Hematopoietic multipotent progenitor cell treated with erythropoietin and hydrocortisone succinate and interleukin-3 and kit ligand, for 8 days (in vitro differentiated cells): ENCODE measurements at places on chromosomes 4 and X.

DNA sequence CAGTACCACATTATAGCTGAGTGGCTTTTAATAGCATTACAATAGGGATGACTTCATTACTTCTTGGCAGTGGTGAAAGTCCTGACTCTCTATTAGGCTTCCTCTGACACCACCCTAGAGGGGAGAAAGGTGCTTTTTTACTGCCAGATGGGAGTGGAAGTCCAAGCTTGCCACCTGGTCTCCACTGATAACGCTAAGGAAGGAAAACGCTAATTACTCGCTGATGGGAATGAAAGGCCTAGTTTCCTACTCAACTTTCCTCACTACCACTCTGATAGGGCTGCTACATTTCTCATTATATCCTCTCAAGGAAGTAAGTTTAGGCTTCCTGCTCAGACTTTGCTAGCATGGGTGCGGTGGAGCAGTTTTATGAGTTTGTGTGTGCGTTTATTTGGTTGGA, 62.3 kb upstream of the PAGE3 start:
- DNase-seq = no peak

GRCh38 chr4:98625399-98625798, 33.0 kb downstream of the TSPAN5 start:
- DNase-seq = no peak

GRCh38 chr4:86594559-86595425, 677 bp downstream of the PTPN13 start:
- peak; percentile 21 for DNase-seq

DNA sequence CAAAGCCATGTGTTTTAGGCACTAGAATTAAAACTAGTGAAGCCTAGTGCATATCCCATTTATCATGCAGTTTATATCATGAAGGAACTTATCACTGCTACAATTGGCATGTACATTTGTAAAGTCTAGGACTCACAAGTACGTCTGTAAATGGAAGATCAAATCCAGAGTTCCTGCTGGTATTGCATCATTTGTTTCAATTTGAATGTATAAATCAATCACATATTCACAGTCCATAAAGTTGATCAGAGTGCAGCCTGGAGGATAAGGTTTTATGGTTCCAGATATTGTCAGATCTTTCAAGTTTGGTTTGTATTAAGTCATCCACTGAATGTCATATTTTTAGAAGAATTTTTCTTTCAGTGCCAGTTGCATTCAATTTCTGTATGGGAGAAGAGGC, 32.6 kb upstream of the PDE5A start:
- no peak for DNase-seq

DNA sequence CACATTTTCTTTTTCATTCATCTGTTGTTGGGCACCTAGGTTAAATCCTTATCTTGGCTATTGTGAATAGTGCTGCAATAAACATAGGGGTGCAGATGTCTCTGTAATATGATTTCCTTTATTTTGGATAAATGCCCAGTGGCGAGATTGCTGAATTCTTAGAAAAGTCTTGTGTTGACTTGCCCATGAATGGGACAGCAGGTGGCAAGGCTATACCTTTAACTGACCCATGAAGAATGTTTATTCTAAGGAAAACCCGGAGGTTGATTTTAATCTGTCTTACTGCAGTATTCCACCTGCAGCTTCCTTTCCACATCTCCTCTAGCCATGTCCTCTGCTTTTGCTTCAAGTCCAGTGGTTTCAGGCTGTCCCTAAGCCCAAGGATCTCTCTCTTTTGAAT, 220.6 kb downstream of the SNCA start:
- no peak for DNase-seq

- DNase-seq = no peak
These were observed 45.5 kb upstream of the RAB9B start for GRCh38 chrX:103877571-103877970.

DNA sequence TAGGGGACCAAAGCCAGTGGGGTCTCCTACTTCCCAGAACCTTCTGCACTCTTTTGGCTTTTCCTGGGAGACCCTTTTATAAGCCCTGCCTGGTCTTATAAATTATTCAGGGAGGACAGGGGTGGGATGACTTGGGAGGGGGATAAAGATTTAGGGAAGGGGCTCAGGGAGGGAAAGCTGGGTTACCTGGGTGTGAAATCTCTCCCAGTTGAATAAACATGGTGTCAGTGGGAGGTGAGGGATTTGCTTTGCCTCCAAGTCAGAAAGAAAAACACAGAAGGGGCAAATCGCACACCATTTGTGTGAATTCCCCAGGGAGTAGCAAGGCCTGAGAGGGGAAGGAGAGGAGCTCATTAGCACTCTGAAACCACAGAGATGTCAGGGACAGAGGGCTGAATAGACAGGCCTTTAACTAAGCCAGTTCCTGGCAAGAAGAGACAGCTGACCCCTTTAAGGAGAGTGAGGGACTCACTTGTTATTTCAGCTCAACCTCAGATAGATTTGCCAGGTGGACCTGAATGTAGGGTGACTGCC, at the start of gene RIPPLY1:
Gene RIPPLY1, minus strand, starts transcription at position 51 of the 534 bp plus-strand sequence. CDS start 54 bp downstream, outside the sequence.
- no peak for DNase-seq

GRCh38 chr4:150679018-150679764, 97.2 kb downstream of the MAB21L2 start:
- DNase-seq = no peak
